Activated CD4-positive, alpha-beta memory T cell treated with anti-CD3 and anti-CD28 coated beads, Interleukin-2, amount 10 ng/mL, durations not matched to agents 7 days and 5 days (primary cell): ENCODE measurements at places on chromosomes 7 and 10. TPM values are rescaled to one million over a fixed set of nuclear protein-coding genes. Genes with fewer than 3 reads are reported as not detected.

- H3K4me3 ChIP-seq = no peak overlapping the region
- peaks cover 85% of the 10 kb centered on the region for H3K27me3 ChIP-seq
- no peak overlapping the region for H3K27ac ChIP-seq
- H3K36me3 ChIP-seq = no peaks in the 10 kb centered on the region
- no peak for DNase-seq
Observed at GRCh38 chr10:110162741-110163145, 44.7 kb upstream of the MXI1 start.

GRCh38 chr10:100858747-100859483 lies 53.8 kb upstream of the SLF2 start:
- H3K27me3 ChIP-seq = peaks cover 51% of the 10 kb centered on the region
- DNase-seq = no peak
- H3K4me1 ChIP-seq = no peaks in the 10 kb centered on the region
- no peaks in the 10 kb centered on the region for H3K36me3 ChIP-seq

GRCh38 chr7:73885975-73886798 lies 25.2 kb downstream of the TMEM270 start:
- peaks cover 8% of the 10 kb centered on the region for H3K4me1 ChIP-seq
- DNase-seq = no peak

GRCh38 chr7:77359599-77359998 lies 56.5 kb downstream of the GSAP start:
- H3K36me3 ChIP-seq = peaks cover 9% of the 10 kb centered on the region
- no peak overlapping the region for H3K27ac ChIP-seq
- no peak for DNase-seq
- H3K4me1 ChIP-seq = peaks cover 9% of the 10 kb centered on the region
- no peak overlapping the region for H3K4me3 ChIP-seq

Gene CRTAC1
- total RNA-seq = not detected

Gene ASB10
- not detected for total RNA-seq
